ENCODE measurements at places on chromosomes 3 and 15. TPM values are rescaled to one million over a fixed set of nuclear protein-coding genes. Genes with fewer than 3 reads are reported as not detected.

Gene FBXW12
- 0.46 TPM for total RNA-seq

Gene CPN2
- not detected for total RNA-seq

Gene ZNF502
- 3.4 TPM for total RNA-seq

Gene FSIP1
- total RNA-seq: 0.62 TPM

Gene FLNB
- total RNA-seq: 536 TPM

- no peak for DNase-seq
Observed at GRCh38 chr3:108222853-108223565, 785 bp upstream of the IFT57 start.

DNA sequence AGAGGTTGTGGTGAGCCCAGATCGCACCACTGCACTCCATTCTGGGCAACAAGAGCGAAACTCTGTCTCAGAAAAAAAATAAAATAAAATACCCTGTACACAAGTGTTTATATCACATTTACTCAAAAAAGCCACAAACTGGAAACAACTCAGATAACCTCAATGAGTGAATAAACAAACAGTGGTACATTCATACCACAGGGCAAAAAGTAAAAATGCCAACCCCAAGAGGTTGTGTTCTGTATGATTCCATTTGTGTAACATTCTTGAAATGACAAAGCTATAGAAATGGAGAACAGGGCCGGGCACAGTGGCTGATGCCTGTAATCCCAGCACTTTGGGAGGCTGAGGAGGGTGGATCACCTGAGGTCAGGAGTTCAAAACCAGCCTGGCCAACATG, 12.9 kb downstream of the EDC3 start:
- no peak for DNase-seq

GRCh38 chr3:98869391-98869790, 32.1 kb downstream of the DCBLD2 start:
- no peak for DNase-seq

DNA sequence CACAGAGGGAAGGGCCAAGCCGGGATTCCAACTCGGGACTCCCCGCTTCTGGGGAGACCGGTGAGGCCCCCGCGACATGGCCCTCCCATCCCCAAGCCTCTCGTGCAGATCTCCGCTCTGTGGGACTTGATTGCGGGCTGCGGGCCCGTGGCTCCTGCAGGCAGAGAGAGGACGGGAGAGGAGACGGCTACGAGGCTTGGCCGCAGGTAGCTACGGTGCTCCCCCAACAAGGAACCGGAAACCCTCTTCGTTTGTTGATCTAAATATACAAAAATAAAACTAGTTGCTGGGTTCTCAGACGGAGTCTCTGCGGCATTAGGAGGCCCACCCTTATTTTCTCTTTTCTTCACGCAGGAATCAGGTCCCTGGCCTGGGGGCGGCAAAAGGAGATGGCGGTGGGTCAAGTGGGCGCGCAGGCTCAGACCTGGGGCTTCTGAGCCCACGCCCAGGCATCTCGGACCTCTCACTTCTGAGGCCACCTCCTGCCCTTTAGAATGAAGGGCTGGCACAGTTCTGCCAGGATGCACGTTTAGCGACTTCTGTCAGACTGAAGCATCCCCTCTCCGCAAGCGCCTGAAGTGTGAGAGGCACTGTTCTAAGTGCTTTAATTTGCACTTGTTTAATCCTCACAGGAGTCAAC, 10.9 kb downstream of the GNB5 start:
- DNase-seq: no peak

- DNase-seq: no peak
Observed at GRCh38 chr3:161221806-161222600, 892 bp downstream of the NMD3 start.

GRCh38 chr3:88033808-88034207, 25.0 kb downstream of the CGGBP1 start:
- DNase-seq: no peak

DNA sequence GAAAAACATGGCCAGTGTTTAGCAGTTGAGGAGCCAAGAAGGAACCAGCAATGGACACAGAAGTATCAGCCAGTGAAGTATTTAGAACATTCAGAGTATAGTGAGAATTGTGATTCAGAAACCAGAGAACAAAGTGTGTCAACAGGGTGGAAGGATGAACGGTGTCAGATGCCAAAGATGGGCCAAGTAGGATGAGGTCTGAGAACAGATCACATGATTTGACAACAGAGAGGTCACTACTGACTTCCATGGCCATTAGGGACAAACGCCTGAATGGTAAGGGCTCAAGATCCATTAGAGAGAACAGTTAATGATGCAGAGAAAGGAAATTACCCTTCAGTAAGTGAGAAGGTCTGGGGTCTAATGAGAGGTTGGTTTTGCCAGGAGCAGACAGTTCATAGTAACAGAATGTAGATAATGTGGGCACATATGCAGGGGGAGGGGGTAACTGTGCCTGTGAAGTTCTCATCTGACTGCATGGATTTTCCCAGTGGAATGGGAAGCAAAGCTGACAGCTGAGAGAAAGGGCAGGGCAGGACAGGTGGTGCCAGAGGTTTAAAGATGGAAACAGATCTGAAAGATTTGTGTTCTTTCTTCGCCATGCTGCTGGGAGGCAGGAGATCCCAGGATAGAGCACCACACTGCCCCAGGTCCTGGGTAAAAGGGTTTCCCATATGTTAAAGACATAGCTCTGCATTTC, 4.8 kb upstream of the ACAD9 start:
- DNase-seq: no peak

- no peak for DNase-seq
Observed at GRCh38 chr3:46365737-46366524, 4.8 kb upstream of the CCR5 start.

- no peak for DNase-seq
Observed at GRCh38 chr3:168029705-168030104, 66.0 kb downstream of the GOLIM4 start.
